ENCODE measurements at places on chromosomes 13 and 19. TPM values are rescaled to one million over a fixed set of nuclear protein-coding genes. Genes with fewer than 3 reads are reported as not detected.

GRCh38 chr13:76861859-76862258 is 24.3 kb downstream of the KCTD12 start:
- peak; percentile 14 for DNase-seq

DNA sequence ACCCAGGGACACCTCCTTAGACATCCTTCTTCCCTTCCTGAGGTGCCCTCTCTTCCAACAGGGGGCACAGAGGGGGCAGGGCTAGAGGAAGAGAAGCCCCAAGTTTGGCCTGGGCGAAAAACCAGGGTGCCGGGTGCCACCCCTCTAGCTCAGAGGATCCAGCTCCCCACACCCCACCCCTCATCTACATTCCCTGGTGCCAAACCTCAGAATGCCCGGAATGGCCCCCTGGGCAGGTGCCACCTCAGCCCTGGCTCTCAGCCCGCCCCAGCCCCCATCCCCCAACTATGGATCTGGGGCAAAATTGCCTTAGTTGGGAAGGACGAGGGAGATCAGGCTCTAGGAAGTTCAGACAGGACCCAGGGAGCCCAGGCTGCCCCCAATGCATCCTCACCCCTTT is 2.0 kb downstream of the CNN1 start:
- DNase-seq, result no peak

The SLC10A2 gene
- total RNA-seq, result not detected

The ARHGAP33 gene
- total RNA-seq, result 18.4 TPM

GRCh38 chr19:55857149-55857548 is 20.8 kb downstream of the NLRP4 start:
- no peak for DNase-seq

Measured in endothelial cell of umbilical vein (primary cell).